ENCODE measurements at places on chromosomes 3 and 15. TPM values are rescaled to one million over a fixed set of nuclear protein-coding genes. Genes with fewer than 3 reads are reported as not detected.

Gene ALS2CL
- total RNA-seq = 32.5 TPM

Gene MKRN3
- 0.32 TPM for total RNA-seq

Gene IDH3A
- total RNA-seq = 370 TPM

Gene CDV3
- total RNA-seq = 151 TPM

Gene GLCE
- total RNA-seq = 6.2 TPM

Gene CCDC33
- not detected for total RNA-seq

Gene SRP14
- 168 TPM for total RNA-seq

Gene ALPK3
- total RNA-seq = 190 TPM

Gene PLSCR2
- total RNA-seq = 0.48 TPM

Gene UBAP1L
- 2.4 TPM for total RNA-seq

Gene C3orf70
- total RNA-seq = 2.2 TPM

Gene CEP97
- 7.9 TPM for total RNA-seq

Gene CASR
- not detected for total RNA-seq

Gene PLA2G4B
- total RNA-seq = 3.4 TPM

Gene ALDH1L1
- 26.8 TPM for total RNA-seq

Gene CHST13
- 0.16 TPM for total RNA-seq

Gene MYD88
- total RNA-seq = 8.5 TPM

Gene CSPG4
- total RNA-seq = 21.3 TPM

Gene OSBPL10
- 5.8 TPM for total RNA-seq

Gene ANKRD28
- total RNA-seq = 23.5 TPM

Gene BCL2A1
- total RNA-seq = 1.1 TPM

Gene LYZL4
- total RNA-seq = not detected

Gene XCR1
- total RNA-seq = not detected

Gene MYRIP
- 0.70 TPM for total RNA-seq

Gene CIB2
- total RNA-seq = 16.7 TPM

Gene TMEM40
- 0.54 TPM for total RNA-seq

Gene TFG
- total RNA-seq = 93.0 TPM

Gene EPM2AIP1
- total RNA-seq = 22.1 TPM

Gene ISL2
- total RNA-seq = not detected

Gene ADAMTS7
- total RNA-seq = 17.8 TPM

Gene GOLGA6A
- not detected for total RNA-seq

Gene LRRC2
- 70.6 TPM for total RNA-seq

Gene TIMP4
- 4.3 TPM for total RNA-seq

Gene PLA2G4F
- total RNA-seq = 0.48 TPM

Gene CCDC71
- 11.4 TPM for total RNA-seq

Gene LMOD3
- total RNA-seq = 117 TPM

Gene HIGD2B
- total RNA-seq = not detected

Gene PPP4R2
- total RNA-seq = 46.6 TPM

Gene TXNRD3
- total RNA-seq = 5.1 TPM

Gene PLA2G4D
- not detected for total RNA-seq

Gene OR5K2
- total RNA-seq = not detected

Gene GABRA5
- total RNA-seq = not detected

Measured in cardiac septum (tissue), 1 donor.